ENCODE measurements at places on chromosomes 6 and 20.

- DNase-seq = no peak
Measured at GRCh38 chr6:150865043-150865405, 478 bp upstream of the MTHFD1L start.

DNA sequence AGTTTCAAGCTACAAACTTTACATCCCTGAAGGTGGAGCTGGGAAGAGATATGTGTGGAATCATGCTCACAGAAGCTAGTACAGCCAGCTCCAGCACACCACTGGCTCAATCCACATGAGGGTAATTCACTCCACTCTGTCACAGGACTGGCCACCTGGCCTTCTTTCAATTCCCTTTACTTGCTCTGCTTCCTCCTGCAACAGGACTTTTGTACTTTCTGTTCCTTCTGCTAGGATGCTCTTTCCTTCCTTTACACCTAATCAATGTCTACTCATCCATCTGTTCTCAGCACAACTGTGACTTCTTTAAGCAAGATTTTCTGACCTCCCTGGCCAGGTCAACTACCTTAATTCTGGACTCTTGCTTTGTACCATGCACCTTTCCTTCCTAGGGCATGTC lies 39.4 kb upstream of the MYB start:
- DNase-seq = no peak

DNA sequence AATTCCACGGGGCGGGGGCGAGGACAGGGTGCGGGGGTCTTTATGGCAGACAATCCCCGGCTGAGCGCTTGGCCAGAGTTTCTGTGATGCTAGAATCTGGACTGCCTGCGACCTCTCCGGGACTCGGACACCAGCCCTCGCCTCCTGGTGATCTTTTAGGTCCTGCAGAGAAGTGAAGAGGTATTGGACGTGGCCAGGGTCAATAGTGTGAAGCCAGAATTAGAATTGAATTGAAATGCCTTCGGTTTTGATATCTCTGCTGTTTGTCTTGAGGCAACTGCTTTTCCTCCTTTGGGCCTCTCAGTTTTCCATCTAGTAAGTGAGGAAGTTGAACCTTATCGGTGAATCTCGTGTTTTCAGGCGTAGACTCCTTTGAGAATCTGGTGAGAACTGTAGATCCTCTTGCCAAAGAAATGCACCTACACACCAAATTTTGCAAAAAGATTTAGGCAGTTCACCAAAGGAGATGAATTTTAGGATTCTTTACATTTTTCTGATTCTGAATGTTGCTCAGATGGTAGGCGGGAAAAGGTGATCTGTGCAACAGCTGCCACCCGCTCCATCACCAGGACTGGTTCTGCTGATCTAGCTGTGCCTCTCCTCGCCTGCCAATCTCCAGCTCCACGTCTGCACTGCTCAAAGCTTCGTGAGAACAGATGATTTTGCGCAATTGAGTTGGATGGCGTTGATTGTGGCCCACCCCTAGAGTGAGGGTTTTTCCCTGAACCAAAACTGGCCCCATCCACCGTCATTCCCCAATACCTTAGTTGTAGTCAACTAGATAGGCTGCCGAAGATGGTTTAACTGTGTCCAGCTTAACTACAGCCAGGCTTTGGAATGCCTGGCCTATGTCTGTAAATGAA lies 837 bp upstream of the OSER1 start:
- DNase-seq = no peak

DNA sequence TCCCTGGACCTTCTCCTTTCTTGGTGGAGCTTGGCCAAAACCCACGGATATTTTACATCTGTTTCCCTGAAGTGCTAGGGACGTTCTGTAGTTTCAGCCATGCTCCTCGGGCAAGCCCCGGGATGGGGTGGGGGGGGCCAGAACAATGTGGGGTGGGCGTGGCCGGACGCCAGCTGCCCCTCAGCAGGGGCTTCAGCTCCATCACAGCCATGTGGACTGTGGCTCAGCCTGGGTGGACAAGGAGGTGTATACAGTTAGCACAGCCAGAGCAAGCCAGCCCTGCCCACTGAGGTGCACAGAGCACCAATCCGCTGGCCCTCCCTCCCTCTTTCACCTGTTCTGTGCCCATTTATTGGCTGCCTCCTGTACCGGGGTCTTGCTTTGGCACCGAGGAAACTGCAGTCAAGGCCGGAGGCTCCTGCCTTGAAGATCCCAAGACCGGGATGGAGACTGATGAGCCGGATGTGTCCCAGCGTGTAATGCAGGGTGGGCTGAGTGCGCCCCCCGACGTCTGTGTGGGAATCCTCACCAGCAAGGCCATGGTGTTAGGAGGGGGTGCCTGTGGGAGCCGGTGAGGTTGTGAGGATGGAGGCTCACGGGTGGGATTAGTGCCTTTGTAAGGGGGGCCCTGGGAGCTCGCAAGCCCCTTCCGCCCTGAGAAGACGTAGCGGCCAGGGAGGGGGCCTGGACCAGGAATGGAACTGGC lies 28.0 kb downstream of the FRMD1 start:
- DNase-seq = no peak

DNA sequence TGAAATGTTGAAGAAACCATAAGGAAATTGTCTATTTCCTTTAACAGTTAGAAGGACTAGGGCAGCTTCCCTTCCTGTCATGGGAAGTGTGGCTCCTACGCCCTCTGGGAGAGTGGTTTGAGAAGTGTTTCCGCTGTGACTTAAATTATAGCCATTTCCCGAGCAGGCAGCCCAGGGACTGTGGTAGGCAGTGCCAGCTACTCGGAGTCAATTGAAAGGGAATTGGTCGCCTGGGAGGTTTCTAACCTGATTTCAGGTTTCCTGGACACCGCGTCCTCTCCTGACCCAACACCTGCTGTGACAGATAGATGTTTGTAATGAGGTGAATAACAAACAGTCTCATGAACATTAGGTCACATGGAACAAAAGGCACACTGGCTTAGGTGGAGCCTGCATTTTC lies 256.1 kb upstream of the PLCB4 start:
- DNase-seq = no peak

- no peak for DNase-seq
Measured at GRCh38 chr6:41059556-41059955, 6.6 kb downstream of the APOBEC2 start.

DNA sequence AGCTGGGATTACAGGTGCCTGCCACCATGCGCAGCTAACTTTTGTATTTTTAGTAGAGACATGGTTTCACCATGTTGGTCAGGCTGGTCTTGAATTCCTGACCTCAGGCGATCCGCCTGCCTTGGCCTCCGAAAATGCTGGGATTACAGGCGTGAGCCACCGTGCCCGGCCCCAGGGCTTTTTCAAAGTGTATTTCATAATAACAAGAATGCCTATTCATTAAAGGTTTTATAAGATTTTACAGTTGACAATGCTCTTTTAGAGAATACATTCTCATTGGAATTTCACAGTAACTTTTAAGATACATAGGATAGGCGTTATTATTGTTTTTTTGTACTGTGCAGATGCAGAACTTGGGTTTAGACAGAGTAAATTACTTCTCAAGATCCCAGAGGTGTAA lies 52.6 kb upstream of the PTPRK start:
- DNase-seq = no peak

- no peak for DNase-seq
Measured at GRCh38 chr6:149842331-149842730, 21.8 kb downstream of the LRP11 start.

GRCh38 chr20:47960277-47960676 lies 175.0 kb upstream of the SULF2 start:
- no peak for DNase-seq
